ENCODE measurements at places on chromosomes 1 and 21.

DNA sequence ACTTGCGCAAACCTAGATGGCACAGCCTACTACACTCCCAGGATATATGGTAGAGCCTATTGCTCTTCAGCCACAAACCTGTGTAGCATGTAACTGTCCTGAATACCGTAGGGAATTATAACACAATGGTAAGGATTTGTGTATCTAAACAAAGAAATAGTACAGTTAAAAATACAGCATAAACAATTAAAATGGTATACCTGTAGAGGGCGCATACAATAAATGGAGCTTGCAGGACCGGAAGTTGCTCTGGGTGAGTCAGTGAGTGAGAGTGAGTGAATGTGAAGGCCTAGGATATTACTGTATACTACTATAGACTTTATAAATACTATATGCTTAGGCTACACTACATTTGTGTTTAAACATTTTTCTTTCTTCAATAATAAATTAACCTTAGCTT is 99.3 kb downstream of the PLD5 start:
- H3K4me3 ChIP-seq, result no peak overlapping the region
- no peaks in the 10 kb centered on the region for H3K4me1 ChIP-seq
- no peaks in the 10 kb centered on the region for H3K36me3 ChIP-seq
- no peak overlapping the region for H3K27ac ChIP-seq
- H3K27me3 ChIP-seq, result no peaks in the 10 kb centered on the region
- DNase-seq, result no peak

DNA sequence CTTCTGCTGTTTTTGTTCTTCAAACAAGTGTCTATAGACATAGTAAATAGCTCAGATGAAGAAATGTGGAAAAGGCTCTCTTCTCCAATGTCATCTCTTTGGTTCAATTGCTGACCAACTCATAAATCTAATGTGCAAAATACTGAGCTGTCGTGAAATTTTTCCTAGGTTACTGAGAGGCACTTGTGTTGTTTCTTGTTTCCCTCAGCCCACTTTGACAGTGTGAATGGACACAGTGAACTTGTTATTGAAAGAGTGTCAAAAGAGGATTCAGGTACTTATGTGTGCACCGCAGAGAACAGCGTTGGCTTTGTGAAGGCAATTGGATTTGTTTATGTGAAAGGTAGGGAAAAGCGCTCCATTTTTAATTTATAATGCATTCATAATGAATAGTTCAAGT is 245.3 kb downstream of the TPR start:
- H3K36me3 ChIP-seq, result no peaks in the 10 kb centered on the region
- no peak overlapping the region for H3K27ac ChIP-seq
- no peak for DNase-seq
- H3K27me3 ChIP-seq, result no peaks in the 10 kb centered on the region
- no peak overlapping the region for H3K4me3 ChIP-seq
- no peaks in the 10 kb centered on the region for H3K4me1 ChIP-seq

DNA sequence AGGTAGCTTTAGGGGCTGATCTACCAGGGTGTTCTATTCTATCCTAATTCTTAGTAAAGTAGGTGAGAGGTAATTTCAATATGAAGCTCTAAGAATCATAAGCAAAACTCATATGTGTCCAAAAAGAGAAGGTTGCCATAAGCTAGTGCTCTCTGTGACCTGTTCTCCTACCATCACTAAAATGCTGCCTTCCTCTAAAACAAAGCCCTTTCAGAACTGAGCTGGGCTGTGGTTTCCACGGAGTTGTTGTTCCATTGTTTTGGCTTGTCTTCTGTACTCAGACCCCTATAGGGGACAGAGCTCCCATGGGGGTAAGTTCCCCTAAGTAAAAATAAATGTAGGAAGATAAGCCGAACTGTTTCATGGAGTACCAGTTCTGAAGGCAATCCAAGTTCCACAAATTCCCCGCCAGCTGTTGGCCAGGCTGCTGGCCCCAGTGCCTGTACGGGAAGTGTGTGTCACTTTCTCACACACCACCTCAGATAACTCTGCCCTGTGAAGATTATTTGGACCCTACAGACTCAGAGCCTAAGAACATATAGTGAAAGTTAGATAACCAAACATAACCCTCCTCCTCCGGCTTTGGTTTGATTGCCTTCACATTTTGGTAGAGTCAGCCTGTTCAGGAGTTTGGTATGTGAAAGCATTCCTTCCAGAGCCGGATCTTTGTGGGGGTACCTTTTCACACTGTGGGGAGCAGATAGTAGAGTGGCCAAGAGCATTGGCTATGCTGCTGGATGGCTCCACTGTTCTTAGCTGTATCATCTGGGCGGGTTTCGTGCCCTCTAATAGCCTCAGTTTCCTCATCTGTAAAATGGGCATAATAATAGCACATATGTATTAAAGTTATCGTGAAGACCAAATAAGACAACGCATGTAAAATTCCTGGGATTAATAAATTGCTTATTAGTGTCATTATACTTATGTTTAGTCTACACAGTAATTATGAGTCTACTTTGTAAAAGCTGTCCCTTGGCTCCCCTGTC is 10.8 kb downstream of the DPT start:
- H3K27ac ChIP-seq, result no peak overlapping the region
- no peaks in the 10 kb centered on the region for H3K27me3 ChIP-seq
- no peak overlapping the region for H3K4me3 ChIP-seq
- no peak for DNase-seq

DNA sequence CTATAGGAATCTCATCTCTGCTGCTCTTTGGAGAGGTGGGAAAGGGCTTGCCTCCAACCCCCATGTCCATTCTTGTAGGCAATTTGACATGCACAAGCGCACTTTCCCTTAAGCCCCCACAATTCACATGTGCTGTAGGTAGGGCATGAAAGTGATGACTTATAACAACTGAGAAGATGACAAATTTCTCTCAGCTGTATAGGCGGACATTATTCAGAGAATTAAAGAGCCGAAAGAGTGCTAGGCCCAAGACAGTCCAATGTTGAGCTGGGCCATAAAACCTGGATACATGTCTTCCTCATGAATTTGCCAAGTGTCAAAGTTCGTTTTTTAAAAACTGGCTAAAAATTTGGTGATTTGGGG is 106.3 kb upstream of the LYPLAL1 start:
- H3K4me3 ChIP-seq, result no peak overlapping the region
- no peaks in the 10 kb centered on the region for H3K27me3 ChIP-seq
- H3K36me3 ChIP-seq, result no peaks in the 10 kb centered on the region
- H3K4me1 ChIP-seq, result no peaks in the 10 kb centered on the region

DNA sequence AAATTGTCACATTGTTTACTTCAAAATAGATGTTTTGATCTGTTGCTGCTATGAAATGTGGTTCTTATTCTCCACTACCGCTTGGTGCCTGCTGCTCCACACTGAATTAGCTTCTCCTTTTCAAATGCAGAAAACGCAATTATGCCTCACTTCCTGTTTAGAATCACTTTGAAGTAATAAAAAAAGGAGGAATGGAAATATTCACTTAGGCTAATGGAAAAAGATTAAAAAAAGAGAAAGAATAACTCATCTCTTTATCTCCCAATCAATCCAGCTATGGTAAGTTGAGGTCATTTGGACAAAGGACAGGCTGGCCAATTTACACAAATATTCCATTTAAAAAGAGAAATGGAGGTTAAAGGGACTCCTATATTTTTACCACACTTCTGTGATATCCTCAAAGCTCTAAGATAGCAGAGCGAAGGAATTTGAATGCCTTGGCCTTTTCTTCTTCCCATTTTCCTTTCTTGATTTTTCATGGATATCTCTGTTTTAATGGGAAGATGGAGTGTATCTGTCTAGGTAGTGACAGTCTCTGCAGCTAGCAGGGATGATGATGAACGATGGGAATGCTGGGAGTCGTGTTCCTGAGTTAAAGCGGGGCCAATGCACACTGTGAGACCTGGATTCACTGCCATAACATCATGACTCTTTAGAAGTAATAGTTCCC is 35.7 kb downstream of the RGS5 start:
- H3K27me3 ChIP-seq, result no peaks in the 10 kb centered on the region
- H3K27ac ChIP-seq, result no peak overlapping the region
- no peaks in the 10 kb centered on the region for H3K36me3 ChIP-seq
- H3K4me3 ChIP-seq, result no peak overlapping the region
- no peak for DNase-seq
- no peaks in the 10 kb centered on the region for H3K4me1 ChIP-seq

- H3K4me1 ChIP-seq, result peaks cover 4% of the 10 kb centered on the region
- H3K36me3 ChIP-seq, result no peaks in the 10 kb centered on the region
- no peak overlapping the region for H3K27ac ChIP-seq
- H3K27me3 ChIP-seq, result no peaks in the 10 kb centered on the region
- H3K4me3 ChIP-seq, result no peak overlapping the region
- DNase-seq, result peak; percentile 81
These were observed 27.2 kb downstream of the XCL1 start for GRCh38 chr1:168603501-168604110.

DNA sequence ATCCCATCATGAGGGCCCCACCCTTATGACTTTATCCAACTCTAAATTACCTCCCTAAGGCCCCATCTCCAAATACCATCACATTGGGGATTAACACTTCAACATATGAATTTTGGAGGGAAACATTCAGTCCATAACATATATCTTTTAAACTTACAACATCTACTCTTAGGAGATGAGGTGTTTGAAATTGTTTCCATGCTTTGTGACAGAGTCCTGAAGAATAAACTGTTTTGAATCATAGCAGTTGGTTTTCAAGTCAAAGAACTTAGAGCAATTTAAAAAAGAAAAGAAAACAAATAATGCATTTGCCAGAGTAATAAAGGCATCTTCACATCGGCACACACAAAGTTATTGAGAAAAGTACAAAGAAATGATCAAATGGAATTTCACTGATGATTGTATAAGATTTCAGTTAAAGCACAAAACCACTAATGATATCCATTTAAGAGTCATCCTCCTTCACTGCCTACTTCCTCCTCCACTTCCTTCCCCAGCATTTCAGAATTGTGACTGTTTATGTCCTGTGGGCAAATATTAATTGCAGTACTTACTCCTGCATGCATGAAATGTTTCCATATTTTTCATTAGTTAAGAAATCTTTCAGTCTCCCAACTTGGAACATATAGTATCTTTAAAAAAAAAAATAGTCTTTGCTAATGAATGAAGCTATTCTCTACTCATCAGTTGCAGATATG is 202.0 kb downstream of the LRRC40 start:
- no peak overlapping the region for H3K4me3 ChIP-seq
- no peaks in the 10 kb centered on the region for H3K27me3 ChIP-seq
- H3K27ac ChIP-seq, result no peak overlapping the region
- no peaks in the 10 kb centered on the region for H3K4me1 ChIP-seq
- no peaks in the 10 kb centered on the region for H3K36me3 ChIP-seq
- DNase-seq, result no peak

All from Caco-2 (cell line).